ENCODE measurements at places on chromosomes 1 and 21.

DNA sequence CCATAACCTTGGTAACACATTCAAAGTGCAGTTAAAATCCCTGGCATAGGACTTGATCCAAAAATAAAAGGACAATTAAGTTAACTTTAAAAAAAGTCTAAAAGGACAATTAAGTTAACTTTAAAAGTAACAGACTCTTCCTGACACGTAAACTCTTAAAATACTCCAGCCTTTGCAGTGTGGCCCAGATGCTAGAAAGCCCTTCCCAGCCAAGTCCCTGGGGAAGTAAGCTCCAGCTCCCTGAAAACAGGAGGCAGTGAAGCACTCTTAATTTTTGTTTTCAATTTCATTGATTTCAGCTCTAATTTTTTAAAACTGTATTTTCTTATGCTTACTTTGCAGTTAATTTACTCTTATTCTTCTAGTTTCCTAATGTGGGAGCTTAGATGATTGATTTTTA is 5.1 kb upstream of the AIM2 start:
- H3K27ac ChIP-seq, result no peak overlapping the region
- no peak overlapping the region for H3K4me3 ChIP-seq
- H3K4me1 ChIP-seq, result peaks cover 17% of the 10 kb centered on the region
- peaks cover 6% of the 10 kb centered on the region for H3K36me3 ChIP-seq
- DNase-seq, result no peak
- no peaks in the 10 kb centered on the region for H3K27me3 ChIP-seq

DNA sequence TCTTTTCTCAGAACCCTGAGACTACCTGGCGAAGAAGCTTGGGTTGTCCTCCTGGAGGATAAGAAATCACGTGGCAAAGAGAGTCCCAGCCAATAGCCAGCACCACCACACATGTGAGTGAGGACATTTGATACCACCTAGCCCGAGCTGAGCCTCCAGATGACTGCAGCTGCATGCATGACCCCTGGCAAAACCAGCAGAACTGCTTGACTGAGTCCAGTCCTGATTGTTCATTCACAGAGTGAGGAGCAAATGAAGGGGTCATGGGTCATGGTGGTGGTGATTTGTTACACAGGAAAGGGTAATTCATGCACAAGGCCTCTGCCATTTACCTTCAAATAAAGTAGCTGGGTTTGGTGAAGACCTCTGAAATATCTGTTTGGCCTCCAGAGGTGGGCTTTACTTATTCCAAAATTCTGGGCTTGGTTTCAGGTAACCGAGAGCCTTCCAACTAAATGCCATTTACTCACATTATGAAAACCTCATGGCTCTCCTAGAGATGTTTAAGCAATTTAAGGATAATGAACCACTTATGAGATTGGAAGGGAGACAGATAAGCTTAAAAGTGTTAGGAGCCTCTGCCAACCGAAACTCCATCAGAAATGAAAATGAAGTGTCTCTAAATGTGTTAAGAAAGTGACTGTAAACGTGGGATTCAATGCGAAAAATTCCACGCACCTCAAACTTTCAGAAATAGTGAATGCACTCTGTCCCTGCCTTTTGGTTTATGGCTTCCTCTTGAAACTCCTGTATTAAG is 163.3 kb downstream of the SLC35F3 start:
- H3K4me1 ChIP-seq, result no peaks in the 10 kb centered on the region
- no peak for DNase-seq
- no peak overlapping the region for H3K27ac ChIP-seq
- peaks cover 37% of the 10 kb centered on the region for H3K27me3 ChIP-seq
- no peak overlapping the region for H3K4me3 ChIP-seq
- peaks cover 3% of the 10 kb centered on the region for H3K36me3 ChIP-seq

DNA sequence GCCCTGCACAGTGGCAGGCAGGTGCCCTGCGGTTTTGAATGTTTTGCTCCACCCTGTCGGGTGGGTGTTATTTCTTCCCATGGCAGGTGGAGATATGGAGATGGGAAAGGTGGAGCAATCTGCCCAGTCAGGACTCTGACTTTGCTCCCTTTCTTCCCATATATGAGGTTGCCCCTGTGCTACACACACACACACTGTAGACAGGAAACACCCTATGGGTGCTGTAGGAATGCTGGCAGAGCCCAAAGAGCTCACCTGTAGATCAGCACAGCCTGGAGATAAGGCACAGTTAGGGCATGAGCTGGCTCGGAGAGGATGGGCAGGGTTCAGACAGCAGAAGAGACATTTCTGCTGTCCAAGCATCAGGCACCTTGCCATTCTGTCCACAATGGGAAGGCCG is 246.0 kb upstream of the AJAP1 start:
- no peak overlapping the region for H3K4me3 ChIP-seq
- H3K4me1 ChIP-seq, result no peaks in the 10 kb centered on the region

DNA sequence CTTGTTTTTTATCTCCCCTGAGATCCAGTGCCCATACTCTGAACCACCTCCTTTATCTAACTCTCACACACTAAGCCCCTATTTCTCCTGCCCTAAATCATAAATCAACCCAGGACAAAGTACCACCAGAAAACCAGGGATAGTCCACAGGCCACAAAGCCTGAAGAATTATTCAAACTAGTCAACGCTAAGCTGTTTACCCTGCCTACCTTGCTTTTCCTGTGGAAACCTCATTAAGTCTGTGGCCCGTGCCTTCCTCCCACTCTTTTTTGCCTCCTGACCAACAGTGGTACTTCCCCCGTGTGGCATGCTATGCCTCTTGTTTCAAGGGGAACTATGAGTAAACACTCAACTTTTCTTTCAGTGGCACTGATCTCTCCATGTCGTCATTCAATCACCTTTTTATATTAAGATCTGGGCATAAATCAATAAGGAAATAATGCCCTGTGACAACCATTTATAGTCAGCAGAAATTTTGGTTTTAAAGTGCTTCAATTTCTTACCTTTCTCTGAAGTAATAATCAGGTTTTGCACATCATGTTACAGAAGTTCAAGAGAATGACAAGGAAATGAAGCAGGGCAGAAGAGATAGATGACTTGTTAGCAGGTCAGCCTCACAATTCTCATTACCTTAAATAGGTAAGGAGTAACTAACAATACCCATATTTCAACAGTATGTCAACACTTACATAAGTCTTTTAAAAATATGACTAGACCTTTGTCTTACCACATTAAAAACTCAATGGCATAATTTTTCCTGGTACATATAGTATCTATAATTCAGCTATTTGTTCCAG is 32.1 kb downstream of the EYA3 start:
- H3K36me3 ChIP-seq, result peaks cover 10% of the 10 kb centered on the region
- H3K4me3 ChIP-seq, result peak overlapping the region; percentile 1
- peaks cover 39% of the 10 kb centered on the region for H3K4me1 ChIP-seq
- H3K27me3 ChIP-seq, result no peaks in the 10 kb centered on the region

DNA sequence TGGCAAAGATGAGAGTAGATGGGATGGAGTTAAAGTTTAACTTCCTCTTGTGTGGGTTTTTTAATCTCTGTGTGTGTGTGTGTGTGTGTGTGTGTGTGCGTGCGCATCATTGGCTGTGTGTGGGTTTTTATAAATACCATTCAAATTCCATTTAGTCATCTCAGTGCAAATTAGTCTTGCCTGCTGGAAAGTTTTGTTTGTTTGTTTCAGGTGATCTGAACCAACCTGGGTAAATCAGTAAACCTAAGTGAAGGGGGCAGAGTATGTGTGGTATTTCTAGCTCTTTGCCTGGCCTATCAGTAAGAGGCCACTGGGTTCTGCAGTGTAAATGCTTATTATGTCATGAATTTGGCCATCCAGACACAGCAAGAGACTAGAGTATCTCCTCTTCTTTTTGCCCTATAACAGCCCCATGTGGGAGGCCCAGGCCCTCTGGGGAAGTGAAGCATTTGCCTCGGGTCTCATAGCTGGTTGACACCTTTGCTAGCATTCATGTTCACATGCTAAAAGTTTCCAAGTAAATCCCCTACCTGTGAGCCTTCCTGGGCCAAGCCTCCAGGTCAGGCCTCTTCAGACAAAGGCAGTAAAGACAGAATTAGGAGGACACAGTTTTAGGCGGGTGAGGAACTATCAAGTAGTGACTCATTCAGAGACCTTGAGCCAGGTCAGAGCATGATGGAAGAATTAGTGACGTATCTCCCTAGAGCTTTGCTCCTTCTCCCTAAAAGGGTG is 14.7 kb downstream of the INTS3 start:
- H3K4me3 ChIP-seq, result no peak overlapping the region
- peaks cover 26% of the 10 kb centered on the region for H3K36me3 ChIP-seq
- peak overlapping the region; percentile 4 for H3K27ac ChIP-seq
- DNase-seq, result no peak
- peaks cover 25% of the 10 kb centered on the region for H3K4me1 ChIP-seq
- no peaks in the 10 kb centered on the region for H3K27me3 ChIP-seq

DNA sequence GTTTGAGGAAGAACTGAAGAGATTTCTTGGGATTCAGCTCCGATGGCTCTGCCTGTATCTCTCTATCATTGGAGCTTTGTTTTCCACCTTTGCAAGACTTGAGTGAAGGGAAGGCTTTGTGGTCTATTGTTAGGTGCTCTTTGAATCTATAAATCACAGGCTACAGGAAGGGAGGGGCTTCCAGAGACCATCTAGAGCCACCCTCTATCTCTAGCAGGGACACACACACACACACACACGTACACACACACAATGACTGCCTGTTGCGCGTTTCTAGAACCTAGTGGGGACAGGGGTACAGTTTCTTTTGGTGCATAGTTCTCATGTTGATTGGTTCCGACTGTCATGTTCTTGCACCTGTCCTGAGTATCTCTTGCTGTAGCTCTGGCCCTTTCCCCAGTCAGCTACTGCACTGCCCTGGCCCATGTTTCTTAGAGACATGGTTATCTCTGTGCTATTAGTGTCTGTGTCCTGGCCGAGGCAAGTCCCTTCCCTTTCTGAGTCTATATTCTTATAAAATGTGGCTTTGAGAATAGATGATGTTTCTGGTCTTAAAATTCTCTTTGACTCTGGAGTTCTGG is 60.7 kb downstream of the MAN1C1 start:
- H3K36me3 ChIP-seq, result peaks cover 2% of the 10 kb centered on the region
- no peaks in the 10 kb centered on the region for H3K27me3 ChIP-seq
- DNase-seq, result no peak
- peak overlapping the region; percentile 87 for H3K27ac ChIP-seq
- H3K4me1 ChIP-seq, result peaks cover 64% of the 10 kb centered on the region

DNA sequence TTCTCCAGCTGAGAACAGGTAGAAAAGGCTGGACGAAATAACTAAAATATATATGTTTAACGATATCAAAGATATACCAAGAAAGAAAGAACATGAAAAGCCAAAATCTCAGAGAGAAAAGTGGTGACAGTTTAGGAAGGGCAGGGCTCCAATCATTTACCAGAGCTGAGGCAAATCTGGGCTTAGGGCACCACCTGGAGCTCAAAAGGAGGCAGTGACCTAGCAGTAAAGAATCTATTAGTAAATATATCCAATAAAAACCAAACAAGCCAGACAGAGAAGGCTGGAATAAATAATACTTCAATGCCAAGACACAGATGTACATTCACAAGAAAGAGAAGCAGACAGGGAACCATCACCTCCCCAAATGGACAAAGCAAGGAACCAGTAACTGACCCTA is 43.5 kb downstream of the CHIA start:
- H3K36me3 ChIP-seq, result peaks cover 2% of the 10 kb centered on the region
- DNase-seq, result no peak
- no peak overlapping the region for H3K4me3 ChIP-seq
- H3K27me3 ChIP-seq, result no peaks in the 10 kb centered on the region
- peaks cover 6% of the 10 kb centered on the region for H3K4me1 ChIP-seq

DNA sequence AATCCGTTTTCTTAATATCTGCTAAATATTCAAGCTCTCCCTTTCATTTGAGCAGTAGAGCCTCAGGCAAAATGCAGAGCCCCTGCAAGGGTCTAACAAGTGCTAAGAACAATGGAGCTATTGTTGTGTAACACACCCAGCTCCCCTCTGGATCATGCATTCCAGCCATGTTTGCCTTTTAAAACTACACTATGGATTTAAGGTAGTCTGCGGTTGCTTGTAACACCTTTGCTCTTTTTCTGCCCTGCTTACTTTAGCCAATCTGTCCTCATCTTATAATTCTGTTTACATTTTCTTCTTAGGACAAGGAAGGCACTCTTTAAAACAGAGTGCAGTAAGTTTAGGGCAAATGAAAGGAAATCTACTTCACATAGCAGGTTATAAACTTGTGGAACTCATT is 60.0 kb upstream of the C1orf105 start:
- DNase-seq, result no peak
- H3K27ac ChIP-seq, result peak overlapping the region; percentile 76
- no peaks in the 10 kb centered on the region for H3K27me3 ChIP-seq
- H3K4me3 ChIP-seq, result no peak overlapping the region

DNA sequence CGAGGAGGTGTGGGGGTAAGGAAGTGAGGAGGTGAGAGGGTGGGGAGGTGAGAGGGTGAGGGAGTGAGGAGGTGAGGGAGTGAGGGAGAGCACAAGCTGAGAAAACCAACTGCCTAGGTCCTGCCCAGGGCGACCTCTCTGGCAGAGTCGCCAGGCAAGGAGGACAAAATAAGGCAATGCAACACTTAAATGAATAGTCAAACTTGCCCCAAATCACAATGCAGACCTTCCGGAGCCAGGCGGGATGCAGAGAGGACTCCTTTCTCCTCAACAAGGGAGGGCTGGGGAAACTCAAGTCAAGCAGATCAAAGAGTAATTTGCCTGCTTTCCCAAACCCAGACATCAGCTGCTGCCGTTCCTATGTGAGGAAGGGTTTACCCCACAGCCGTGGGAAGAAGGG is 86.0 kb downstream of the CCDC185 start:
- peaks cover 1% of the 10 kb centered on the region for H3K36me3 ChIP-seq
- peaks cover 56% of the 10 kb centered on the region for H3K27me3 ChIP-seq
- DNase-seq, result no peak
- H3K27ac ChIP-seq, result no peak overlapping the region
- H3K4me1 ChIP-seq, result no peaks in the 10 kb centered on the region

GRCh38 chr1:207992677-207993236 is 81.8 kb upstream of the CD34 start:
- H3K36me3 ChIP-seq, result no peaks in the 10 kb centered on the region
- H3K4me1 ChIP-seq, result no peaks in the 10 kb centered on the region
- no peak overlapping the region for H3K4me3 ChIP-seq
- peaks cover 53% of the 10 kb centered on the region for H3K27me3 ChIP-seq
- DNase-seq, result no peak

DNA sequence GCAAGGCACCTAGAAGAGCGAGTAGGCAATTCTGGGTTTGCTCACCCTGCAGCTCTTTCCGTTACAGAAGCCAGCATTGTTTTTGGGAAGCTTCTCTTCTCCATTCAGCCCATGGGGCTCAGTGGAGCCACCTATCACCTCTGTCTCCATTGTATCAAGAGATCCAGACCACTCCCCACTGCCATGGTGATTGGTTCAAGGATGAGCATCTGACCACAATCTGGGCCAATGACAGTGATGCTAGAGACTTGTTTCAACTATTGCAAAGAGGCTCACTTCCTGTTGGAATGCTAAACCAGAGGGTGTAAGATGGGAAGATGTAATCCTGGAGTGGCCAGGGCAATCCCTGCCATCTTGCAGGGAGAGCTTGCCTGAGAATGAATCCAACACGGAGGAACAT is 6.6 kb downstream of the SPATA21 start:
- H3K4me3 ChIP-seq, result no peak overlapping the region
- no peaks in the 10 kb centered on the region for H3K27me3 ChIP-seq
- H3K27ac ChIP-seq, result no peak overlapping the region
- no peaks in the 10 kb centered on the region for H3K4me1 ChIP-seq
- no peaks in the 10 kb centered on the region for H3K36me3 ChIP-seq

GRCh38 chr1:10730985-10731384 is 65.5 kb downstream of the CASZ1 start:
- DNase-seq, result no peak
- no peak overlapping the region for H3K4me3 ChIP-seq
- H3K4me1 ChIP-seq, result no peaks in the 10 kb centered on the region
- H3K27me3 ChIP-seq, result peaks cover 11% of the 10 kb centered on the region

All from central memory CD8-positive, alpha-beta T cell (primary cell).